GM03348 (cell line): ENCODE measurements at places on chromosomes 5 and 9.

- DNase-seq, result peak; percentile 22
Measured at GRCh38 chr9:92534674-92535073, 1.1 kb downstream of the ECM2 start.

DNA sequence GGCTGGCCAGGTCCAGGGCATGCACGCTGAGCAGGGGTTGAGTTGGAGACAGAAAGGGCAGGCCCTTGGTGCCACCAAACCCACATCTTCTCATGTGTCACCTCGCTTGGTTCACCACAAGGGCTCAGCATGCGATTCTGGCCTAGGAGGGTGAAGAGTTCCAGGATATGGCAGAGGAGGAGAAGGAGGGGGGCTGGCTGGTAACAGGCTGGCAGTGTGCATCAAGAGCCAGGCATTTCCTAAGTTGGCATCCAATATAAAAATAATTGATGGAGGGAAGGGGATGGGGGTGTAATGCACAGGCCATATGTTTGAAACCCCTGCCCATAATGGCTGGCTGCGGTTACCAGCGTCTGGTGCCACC is 255.6 kb downstream of the NFIB start:
- no peak for DNase-seq

GRCh38 chr5:172417983-172418630 is 36.2 kb downstream of the SH3PXD2B start:
- peak; percentile 92 for DNase-seq

DNA sequence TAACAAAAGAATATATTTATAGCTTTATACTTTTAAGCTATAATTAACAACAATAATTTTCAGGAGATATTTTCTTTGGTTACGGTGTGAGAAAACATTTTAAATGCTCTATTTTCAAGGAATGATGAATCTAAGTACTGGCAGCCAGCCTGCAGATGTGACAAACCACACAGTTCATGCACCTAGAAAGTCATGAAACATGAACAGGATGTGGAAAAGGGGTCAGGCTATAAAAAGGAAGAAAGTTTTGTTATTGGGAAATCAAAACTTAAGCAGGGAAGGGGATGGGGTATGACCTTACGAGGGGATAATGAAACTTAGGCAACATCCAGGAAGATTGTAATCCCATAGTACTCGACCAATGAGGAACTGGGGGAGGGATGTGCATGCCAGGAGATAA is 508.7 kb upstream of the GRAMD2B start:
- no peak for DNase-seq

- DNase-seq, result peak; percentile 66
Measured at GRCh38 chr5:2739360-2740050, 12.0 kb downstream of the IRX2 start.

- no peak for DNase-seq
Measured at GRCh38 chr5:3302228-3302627, 293.4 kb upstream of the IRX1 start.

DNA sequence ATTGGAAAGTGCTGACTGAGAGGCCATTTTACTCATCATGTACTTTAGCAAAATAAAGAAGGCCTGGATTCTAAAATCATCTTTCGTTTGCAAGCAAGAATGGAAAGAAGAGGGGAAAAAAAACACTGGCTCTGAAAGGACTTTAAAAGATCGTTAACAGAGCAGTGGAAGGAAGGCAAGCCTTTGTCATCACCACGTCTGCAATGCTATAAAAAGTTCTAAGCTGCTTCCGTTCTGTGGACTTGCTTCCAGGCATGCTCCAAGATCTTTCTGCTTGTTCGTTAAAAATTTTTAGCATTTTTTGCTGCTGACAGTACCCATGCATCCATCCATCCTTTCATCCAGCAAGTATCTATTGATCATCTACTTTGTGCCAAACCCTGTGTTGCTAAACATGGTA is 226.5 kb downstream of the GABBR2 start:
- peak; percentile 73 for DNase-seq

GRCh38 chr5:56760723-56761122 is 54.6 kb upstream of the MAP3K1 start:
- DNase-seq, result no peak

DNA sequence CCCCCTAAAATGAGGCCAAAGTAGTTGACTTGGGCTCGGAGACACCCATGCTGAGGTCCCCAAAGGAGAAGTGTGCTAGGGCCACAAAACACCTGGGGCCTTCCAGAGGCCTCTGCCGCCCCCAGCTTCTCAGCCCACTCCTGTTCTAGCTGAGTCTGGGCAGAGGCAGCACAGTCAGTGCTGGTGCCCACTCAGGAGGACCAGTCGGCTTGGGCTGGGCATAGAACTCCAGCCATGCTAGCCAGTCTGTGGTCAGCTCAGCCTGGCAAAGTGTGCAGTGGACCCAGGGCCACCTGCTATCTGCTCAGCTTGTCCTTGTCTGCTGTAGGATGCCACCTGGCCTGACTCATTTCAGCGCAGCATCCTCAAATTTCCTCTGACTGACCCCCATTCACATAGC is 254.6 kb downstream of the FSTL4 start:
- DNase-seq, result no peak

- peak; percentile 61 for DNase-seq
Measured at GRCh38 chr9:26264709-26265601, 586.7 kb upstream of the TUSC1 start.

DNA sequence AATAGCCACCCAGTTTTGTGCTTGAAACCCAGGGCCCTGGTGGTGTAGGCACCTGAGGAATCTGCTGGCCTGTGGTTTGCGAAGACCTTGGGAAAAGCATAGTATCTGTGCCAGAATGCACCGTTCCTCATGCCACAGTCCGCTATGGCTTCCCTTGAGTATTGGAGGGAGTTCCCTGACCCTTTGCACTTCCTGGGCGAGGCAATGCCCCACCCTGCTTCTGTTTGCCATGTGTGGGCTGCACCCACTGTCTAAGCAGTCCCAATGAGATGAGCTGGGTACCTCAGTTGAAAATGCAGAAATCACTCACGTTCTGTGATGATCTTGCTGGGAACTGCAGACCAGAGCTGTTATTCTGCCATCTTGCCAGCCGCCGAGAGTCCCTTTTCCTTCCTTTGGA is 483.5 kb downstream of the AGTPBP1 start:
- DNase-seq, result no peak

DNA sequence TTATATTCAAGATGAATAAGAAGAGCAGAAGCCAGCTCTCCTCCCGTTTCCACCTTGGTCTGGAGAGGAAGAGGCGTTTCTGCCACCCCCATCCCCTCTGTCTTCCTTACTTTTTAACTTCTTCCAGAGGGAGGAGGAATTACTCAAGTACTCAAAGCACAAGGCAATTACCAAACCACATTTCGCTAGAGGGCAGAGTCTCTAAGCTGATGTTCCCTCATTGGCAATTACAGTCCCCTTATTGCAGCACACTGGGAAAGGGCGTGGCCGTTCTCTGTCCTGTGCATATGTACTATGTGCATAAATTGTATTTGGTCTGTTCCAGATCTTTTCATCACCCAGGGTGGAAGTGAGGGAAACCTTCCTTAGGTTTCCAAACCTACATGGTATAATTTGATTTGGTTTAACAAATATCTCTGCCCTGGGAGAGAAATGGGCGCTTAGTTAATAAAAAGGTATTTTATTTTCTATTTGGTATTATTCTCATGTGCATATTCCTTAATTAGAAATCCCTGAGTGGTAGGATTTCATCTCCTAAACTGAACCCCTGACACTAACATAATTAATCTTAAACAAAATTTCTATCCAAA is 29.8 kb upstream of the ALDOB start:
- peak; percentile 67 for DNase-seq

DNA sequence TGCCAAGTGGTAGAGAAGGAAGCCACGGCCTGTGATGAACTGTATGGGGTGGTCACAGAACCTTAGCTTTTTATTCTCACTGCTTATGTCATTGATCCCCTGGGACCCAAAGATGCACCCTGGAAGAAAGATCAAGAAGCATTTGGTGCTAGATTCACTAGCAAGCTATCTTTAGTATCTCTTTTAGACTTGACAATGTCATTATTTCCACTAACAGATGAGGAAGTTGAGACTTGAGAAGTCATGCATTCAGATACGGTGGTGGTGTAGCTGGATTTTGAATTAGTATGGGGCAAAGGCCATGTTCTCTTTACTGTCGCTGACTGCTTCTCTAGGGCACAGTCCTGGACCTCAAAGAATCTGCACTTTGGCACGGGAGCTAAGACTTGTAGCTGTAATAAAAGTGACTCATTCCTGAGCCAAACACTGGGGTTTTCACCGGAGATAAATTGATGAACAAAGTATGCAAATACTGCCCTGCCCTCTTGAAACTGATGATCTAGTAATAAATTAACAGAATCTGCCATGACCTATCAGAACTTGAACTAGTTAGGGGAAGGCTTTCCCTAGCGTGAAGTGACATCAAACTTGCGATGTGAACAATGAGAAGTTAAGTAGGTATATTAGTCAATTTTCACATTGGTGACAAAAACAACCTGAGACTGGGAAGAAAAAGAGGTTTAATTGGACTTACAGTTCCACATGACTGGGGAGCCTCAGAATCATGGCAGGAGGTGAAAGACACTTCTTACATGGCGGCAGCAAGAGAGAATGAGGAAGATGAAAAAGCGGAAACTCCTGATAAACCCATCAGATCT is 5.4 kb downstream of the GDA start:
- DNase-seq, result no peak

DNA sequence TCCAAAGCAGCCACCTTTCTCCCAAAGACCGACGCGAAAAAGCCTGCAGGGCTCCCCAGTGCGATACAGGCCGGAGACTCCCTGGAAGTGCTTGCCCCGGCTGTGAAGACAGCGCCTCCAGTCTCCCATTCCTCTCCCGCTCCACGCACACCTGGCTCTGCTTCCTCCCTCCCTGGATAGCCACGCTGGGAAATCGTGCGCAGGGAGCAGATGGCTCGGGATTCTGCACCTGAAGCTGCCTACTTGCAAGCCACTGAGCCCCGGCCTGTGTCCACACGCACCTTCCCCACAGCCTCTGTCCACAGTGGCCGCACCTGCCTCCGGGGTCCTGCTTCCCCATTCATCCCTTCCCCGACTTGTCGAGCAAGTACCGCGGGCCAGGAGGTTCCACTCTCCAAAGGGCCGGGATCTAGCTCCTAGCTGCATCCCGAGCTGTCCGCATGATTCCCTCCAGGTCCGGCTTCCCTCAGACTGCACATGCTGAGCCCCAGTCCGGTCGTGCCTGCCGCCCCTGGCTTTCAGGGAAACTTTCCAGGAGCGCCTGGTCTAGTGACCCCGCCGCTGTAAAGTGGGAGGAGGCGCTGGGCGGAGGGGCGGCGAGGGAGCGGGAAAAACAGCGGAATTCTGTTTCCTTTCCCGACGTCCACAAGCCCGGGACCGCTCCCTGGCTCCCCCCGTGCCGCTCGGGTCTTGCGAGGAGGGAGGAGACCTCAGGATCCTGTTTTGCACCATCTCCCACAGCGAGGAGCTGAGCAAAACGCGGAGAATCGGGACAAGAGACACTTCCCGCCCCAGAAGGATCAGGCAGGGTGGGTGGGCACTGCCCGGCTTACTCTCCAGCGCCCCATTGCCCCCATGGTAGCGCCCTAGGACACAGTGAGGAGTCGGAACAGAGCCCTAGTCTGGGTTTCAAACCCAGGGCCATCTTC is 2.0 kb downstream of the SEMA6A start:
- peak; percentile 12 for DNase-seq

DNA sequence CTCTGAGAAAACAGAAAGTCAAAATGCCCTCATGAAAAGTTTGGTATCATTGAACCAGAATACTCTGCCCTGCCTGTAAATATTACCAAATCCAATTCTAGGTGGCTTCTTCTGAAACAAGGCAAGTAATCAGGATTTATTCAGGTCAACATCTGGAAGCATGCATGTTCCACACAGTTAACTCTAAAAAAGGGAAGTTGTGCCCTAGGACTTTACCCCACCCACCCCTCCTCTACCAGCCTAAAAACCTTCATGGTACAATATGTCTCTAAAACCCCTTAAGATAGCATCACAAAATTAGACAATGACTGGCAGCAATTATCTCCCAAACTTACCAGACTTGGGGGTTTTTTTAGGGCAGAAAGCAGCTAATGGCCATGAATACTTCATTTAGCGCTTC is 414.8 kb upstream of the SLC30A5 start:
- DNase-seq, result no peak

DNA sequence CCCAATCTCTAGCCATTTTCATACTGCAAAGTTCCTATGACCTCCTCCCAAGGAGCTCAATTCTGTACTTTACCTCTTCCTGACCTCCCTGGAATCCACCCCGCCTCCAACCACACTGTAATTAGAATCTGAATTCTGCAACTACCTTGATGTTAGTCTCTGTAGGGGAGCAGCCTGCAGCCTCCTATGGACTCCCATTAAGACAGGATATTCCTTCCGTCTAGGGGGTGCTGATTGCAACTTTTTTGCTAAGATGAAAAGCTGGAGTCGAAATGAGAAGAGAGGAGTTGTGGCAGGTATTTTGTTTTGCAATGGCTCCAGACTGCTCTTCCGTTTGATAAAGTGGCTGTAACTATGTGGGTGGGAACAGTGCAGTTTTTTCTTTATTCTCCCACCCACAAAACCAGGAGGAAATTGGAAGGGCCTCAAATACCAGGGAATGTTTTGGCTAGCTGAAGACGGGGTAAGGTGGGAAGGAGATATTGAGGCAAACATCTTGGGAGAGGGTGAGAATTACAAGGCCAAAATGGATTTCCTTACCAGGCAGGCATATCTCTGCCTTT is 23.8 kb downstream of the ANXA2R start:
- no peak for DNase-seq

GRCh38 chr5:133330956-133331355 is 279.1 kb downstream of the HSPA4 start:
- DNase-seq, result no peak

DNA sequence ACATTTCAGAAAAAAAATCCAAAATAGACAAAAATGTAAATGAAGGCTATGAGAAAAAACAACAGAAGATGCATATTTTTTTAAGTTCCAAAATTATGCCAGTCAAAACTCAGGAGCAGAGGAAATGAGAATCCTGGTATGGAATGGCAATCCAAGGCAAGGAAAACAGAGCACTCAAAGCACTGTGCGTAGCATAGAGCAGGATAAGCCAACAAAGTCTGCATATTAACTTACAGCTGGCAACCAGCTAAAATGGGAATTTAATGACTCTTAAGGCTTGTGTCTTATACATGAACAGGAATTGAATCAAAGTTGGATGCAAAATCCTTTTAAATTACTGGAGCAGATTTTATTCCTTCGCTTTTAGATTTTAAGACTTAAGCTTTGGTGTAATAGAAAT is 203.5 kb upstream of the DAPK1 start:
- no peak for DNase-seq

GRCh38 chr5:80114860-80115259 is 79.7 kb downstream of the THBS4 start:
- DNase-seq, result no peak

DNA sequence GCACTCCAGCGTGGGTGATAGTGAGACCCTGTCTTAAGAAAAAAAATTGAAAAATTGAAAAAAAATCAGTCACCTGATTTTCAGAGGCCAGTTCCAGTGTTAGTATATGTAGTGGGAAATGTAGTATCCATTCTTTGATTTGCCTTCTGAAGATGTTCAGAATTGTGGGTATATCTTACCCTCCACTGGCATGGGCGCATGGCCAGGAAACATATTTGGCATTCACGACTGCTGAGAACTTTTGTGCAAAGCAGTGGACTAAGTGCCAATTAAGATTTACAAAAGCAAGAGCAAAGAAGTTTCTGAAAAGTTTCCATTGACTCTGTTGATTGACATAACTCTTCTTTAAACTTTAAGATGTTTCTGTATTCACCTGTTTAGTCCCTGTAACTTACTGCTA is 2.4 kb downstream of the CAVIN4 start:
- no peak for DNase-seq

- no peak for DNase-seq
Measured at GRCh38 chr5:37111426-37112382, 137.5 kb downstream of the CPLANE1 start.
